ENCODE measurements at places on chromosomes 2 and 18.

DNA sequence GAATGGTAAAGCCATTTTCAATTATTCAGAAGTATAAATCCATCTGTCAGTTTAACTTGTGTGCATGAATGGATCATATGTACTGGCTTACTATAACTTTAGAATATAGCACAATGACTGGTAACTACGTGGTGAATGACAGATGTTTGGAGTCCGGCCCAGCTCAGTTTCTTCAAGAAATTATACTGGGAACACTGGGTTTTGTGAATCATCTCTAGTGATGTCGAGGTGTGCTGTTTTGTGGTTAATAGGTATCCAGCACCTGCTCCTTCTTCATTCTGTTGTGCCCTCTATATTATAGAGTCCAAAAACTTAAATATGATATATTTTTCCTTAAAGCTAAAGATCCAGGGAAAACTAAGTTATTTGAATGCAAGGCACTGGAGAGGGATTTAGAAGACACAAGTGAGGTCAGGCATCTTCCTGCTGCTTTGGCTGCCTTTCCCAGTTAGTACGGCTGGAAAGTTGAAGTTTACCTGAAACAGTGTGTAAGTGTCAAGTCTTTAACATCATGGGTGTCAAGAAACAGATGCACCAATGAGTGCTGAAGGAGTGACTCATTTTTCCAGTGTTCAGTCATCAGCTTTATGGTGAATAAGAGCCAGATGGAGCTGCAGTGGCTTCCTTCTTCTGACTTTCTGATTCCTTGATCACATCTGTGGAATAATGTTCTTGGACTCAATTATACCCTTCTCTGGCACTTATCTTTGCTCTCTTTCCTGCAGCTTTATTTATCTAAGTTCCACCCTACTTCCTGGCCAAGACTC lies 1079.5 kb upstream of the CELF4 start:
- no peak for DNase-seq

GRCh38 chr2:234203135-234203984 lies 152.9 kb downstream of the SPP2 start:
- DNase-seq: no peak

DNA sequence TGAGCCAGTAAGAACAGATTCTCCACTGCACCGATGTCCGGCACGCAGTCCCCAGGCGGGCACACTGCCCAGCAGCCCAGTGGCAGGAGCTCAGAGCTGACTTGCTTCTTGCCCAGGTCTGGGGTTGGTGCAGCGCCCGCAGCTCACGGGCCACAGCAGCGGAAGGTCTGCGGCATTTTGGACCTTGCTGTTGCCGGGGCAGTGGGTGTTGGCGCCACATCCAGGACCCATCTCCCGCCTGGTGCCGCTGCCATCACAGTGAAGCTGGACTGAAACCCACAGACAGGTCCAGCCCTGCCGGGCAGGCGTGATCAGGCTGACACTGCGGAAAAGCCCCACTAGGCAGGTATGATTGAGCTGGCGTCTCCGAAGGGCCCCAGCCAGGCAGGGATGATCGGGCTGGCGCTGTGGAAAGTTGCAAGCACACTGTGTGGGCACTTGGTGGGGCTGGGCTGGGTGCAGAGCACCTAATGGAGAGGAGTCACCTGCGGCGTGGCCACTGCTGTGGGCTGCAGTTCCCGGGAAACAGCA lies 75.5 kb downstream of the SLC66A2 start:
- no peak for DNase-seq

DNA sequence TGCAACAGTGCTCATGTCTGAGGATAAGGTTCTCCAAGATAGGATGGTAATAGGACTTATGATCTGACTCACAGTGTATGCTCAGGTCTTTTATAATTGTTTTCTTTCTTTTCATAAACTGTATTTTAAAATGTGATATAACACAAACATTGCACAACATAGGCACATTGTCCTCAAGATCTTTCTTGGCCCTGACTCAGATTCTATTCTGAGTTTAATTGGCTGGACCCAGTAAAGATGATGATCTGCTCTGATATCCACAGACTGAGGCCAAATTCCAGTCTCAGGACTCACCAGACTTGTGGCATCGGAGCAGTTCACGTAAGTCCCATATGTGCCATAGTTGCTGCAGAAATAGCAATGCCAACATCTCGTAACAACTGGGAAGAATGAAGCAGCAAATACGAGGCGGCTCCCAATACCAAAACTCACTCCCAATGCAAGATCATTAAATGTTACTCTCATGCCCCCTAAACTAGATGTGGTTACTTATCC lies 448.9 kb upstream of the SLC14A2 start:
- peak; percentile 81 for DNase-seq

DNA sequence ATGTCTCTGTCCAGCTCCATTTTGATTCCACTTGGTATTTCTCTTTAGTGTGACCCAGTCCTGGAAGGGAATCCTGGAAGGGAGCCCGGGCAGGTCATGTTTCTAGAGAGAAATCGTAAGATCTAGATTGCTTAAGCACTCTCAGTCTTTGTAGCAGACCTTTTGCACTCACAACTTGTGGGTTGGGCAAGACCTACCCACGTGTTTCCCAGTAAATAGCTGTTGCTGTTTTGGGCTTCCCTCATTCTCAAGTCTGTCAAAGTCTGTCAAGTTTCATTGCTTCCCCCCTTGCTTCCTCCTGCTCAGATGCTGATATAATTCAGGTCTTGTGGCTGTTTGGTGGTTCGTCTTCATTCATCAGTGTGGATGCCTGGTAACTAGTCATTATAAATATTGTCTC lies 17.4 kb upstream of the NEMP2 start:
- no peak for DNase-seq

DNA sequence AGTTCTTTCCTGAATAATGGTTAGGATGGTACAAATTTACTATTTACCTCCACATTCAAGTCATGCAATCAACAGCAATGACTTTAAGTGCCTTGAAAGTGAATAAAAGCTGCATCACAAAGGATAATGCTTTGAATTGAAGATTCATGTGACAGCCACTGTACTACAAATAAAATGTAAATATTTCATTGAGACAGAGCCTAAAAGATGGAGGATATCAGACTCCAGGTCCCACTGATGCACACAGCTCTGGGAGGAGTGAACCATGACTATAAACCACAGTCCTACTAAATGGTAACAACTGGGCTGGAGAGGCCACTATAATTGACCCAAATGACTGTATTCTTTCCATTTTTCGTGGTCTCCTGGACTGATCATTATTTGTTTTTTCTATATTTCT lies 576.9 kb downstream of the ADCYAP1 start:
- no peak for DNase-seq

DNA sequence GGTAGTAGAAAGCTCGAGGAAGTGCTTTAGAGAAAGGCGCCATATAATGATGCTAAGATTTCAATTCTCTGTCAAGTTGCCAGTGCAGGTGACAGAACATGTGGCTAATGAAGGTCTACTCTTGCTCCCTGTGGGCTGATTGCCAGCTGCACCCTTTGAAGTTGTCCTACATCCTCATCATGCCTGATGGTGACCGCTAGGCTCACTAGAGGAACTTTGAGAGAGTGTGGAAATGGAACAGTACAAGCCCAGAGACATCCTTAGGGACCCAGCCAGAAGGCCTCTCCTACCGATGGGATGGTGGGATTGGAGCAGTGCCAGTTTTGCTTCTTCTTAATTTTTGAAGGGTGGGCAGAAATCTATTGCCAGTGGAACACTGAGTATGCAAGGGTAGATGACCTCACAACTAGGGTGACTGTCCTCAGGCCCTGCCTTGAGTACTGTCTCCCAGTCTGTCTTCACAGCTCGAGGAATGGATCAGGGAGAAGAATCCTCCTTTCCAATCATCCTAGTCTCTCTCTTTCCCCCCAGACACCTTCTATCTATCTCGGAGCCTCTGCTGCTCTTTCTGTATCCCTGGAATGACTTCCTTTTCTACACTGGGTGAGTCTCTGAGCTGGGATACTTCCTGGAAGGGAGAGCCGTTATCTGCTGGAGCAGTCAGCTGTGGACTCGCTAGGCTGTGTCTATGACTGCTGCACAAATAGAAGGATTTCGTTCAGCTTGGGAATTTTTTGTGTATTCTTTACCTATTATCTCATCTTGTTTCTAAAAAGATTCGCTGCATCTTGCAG lies 33.5 kb downstream of the LGALSL start:
- DNase-seq: no peak

DNA sequence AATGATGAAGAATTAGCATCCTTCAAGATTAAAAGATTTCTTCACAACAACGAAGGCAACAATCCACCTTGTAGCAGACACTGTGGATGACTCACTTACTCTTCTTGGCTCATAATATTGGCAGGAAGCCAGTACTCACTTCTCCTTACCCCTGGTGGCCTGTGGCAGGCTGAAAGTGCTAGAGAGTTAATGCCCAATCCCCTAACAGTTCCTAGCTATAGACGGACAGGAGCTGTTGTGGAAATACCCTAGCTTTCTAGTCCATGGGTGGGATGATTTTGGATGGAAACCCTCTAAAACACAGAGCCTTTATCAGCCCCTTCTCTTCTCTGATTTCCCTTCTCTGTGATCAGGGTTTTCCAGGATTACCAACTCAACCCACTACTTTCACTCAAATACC lies 128.6 kb upstream of the NYAP2 start:
- peak; percentile 43 for DNase-seq

- peak; percentile 13 for DNase-seq
Observed at GRCh38 chr2:131148426-131148825, 43.3 kb downstream of the PLEKHB2 start.

GRCh38 chr2:197131558-197131855 lies 179.1 kb downstream of the ANKRD44 start:
- DNase-seq: no peak

DNA sequence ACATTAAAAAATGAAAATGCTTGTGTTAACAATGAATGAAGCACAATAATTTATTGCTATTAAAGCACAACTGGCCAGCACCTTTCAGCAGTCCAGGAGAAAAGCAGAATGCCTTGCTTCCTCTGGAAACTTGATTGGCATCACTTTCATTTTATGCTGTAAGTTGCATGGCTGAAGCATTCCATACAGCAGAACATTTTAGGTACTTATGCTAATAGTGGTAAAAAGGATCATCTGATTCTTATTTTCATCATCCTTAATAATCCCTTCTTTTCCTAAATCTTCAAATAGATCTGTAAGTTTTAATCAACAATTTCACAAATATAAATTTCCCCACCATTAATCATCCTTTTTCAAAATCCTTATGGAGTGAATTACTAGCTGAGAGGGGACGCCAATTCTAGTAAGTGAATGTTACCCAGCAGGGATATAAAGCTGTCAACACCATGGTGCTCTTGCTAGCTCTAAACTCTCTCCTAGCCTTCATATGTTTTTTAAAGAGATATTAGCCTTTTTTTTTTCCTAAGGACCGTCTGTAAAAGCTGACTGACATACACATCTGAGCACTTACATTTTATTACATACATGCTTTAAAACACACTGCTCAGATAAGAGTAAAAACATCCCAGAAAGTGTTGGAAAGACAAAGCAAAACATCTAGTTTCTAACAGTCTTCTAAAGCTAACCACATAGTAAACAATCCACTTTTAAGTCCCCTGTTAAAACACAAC lies 5.3 kb downstream of the SATB2 start:
- no peak for DNase-seq

Data from trophoblast cell (in vitro differentiated cells and primary cell).